ENCODE measurements at places on chromosomes 2 and 18. TPM values are rescaled to one million over a fixed set of nuclear protein-coding genes. Genes with fewer than 3 reads are reported as not detected.

DNA sequence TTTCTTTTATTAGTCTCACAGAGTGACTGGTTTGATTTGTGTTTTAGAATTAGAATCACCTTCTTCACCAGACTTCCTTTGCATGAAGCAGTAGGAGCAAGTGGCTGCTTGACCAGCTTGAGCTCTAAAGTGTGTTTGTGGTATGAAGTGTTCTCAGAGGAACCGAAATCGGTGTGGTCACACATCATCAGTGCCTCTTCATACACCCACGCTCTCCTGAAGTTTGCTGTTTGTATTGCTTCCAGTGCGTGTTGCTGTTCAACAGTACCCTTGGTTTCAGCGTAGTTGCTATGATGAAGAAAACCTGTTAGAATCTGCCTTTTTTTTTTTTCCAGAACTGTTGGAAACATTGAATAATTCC, 77.9 kb downstream of the LIMS1 start:
- H3K4me3 ChIP-seq: no peak overlapping the region
- H3K27me3 ChIP-seq: no peaks in the 10 kb centered on the region
- H3K27ac ChIP-seq: no peak overlapping the region
- peaks cover 16% of the 10 kb centered on the region for H3K4me1 ChIP-seq
- peaks cover 4% of the 10 kb centered on the region for H3K36me3 ChIP-seq

DNA sequence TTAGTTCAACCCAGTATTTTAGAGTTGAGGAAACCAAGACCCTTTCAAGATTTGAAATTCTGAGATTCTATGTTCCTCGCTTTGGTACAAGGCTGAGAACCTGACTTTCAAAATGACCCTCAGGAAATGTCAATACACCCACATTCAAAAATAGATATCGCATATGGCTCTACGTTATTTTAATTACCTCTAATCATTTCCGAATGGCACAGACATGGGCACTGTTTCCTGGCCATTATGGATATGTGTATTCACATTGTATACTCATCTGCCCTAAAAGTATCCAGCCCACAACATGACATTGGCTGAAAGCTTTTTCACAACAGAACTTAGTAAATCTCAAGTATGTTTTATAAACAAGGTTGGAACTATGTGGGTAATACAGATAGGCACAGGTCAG, 6.7 kb downstream of the KLF7 start:
- H3K4me1 ChIP-seq: peaks cover 31% of the 10 kb centered on the region
- H3K27me3 ChIP-seq: no peaks in the 10 kb centered on the region
- no peak overlapping the region for H3K4me3 ChIP-seq

Gene MC4R
- total RNA-seq: not detected

GRCh38 chr18:36484591-36484990, 187.1 kb downstream of the FHOD3 start:
- H3K4me1 ChIP-seq: no peaks in the 10 kb centered on the region
- H3K36me3 ChIP-seq: no peaks in the 10 kb centered on the region
- DNase-seq: no peak
- H3K4me3 ChIP-seq: no peak overlapping the region
- H3K27me3 ChIP-seq: peaks cover 11% of the 10 kb centered on the region
